Fibroblast of skin of back (primary cell): ENCODE measurements at places on chromosomes 6 and 20.

DNA sequence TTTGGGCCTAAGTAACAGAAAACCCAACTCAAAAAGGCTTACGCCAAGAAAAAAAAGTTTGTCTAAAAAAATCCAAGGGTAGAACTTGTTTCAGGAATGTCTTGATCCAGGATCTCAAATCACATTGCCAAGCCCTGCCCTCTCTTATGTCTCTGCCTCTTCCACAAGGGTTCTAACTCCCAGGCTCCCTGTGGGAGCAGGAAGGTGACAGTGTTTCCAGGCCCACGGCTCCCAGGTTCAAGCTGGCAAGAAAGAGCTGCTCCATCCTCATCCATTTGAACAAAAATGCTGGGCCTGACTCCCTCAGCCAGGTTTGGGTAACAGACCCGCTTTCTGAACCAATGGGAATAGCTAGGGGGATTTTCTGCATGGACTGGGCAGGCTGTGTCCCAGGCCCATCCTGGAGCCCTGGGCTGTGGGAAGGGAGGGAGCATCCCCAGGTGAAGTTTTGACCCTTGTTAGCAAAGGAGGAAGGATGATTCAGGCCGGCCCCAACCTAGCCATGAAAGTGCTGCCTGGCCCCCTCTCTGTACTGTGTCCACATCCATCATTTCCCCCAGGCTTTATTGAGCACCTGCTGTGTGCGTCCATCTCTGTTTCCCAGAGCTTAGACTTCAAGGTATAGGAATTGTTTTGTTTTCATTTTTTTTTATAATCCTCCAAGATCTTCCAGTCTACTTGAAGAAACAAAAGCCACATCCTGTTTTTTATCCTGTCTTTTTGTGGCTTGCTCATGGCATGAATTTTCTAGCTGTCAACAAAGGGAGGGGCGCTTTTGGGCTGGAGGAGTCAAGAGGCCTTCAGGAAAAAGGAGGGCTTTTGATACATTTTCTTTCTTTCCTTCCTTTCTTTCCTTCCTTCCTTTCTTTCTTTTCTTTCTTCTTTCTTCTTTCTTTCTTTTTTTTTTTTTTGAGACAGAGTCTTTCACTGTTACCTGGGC, 159.8 kb downstream of the TFAP2C start:
- DNase-seq, result peak; percentile 41

DNA sequence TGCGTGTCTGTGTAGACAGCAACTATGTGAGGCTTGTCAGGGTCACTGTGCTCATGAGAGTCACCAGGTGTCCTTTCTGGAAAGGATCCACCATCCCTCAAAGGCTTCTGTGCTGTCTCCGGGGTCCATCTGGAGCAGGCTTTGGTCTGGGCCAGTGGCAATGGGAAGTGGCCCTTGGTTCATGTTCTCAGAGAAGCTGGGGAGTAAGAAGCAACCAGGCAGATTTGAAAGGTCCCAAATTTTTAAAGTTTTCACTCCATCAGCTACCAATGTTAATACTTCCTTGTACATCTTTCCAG, 68.2 kb downstream of the GCNT2 start:
- no peak for DNase-seq

- no peak for DNase-seq
Measured at GRCh38 chr6:139415365-139415764, 40.9 kb upstream of the CITED2 start.

DNA sequence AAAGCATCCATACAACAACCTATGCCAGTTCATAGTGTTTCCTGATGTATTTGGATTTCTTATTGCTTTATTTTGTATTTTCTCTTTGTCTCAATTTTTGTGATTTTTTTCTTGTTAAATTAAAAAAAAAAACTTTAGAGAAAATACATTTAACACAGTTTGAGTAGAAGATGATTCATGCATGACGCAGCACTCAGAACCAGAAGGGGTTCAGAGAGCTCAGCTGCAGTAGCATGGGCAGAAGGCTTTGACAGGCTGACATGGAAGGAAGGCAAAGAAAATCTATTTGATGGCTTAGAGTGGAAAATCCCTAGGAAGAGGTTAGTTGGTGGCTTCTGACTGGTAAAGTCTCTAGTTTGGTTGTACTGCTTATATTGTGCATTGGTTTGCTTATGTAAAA, 207.2 kb upstream of the STXBP5 start:
- peak; percentile 72 for DNase-seq

DNA sequence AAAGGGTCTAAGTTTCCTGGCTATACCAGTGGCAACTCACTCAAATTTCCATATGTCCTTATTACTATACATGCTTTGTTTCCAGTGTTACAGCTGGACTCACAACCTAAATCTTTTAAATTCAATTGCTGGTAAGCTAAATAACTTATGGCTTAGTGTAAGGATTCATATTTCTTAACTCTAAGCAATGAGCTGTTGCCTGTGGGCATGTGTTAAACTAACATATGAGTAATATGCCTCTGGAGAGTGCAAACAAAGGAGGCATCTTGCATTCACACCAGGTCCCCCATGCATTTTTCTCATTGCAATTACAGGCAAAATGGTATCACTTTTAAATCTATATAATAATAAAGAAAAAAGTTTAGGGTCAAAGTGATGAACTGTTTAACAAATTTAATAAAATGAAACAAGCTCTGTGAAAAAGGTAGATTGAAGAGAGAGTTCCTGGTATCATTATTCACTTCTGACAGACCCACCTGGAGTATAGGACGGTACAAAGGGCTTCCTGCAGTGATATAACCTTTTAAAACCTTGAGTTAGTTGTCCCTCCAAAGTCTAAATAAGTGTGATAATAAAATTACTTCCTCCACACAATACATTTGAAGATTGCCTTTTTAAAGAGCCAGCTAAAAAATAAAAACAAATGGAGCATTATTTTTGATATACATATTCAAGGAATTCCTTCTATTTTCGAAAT, 57.6 kb upstream of the HMGCLL1 start:
- peak; percentile 81 for DNase-seq

DNA sequence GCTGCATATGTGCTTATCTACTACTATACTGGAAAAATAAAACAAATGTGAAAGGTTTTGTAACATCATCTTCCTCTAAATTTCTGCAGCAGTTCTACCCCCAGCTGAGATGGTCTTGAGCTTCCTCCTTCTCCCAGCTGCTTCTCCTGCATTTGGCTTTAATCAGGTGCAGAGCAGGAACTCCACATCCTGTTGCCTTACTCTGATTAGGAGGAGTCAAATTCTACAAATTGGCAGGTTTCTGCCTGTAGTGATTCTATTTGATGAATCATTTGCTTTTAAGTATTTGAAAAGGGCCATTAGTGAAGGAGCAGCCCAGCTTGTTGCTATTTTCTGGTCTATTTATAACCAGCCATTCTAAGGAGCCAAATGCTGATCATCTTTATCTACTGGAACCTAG, 224.5 kb downstream of the GMDS start:
- peak; percentile 21 for DNase-seq

GRCh38 chr6:110703010-110703905, 112.0 kb downstream of the CDK19 start:
- no peak for DNase-seq

GRCh38 chr6:96899019-96899418, 1.3 kb upstream of the NDUFAF4 start:
- peak; percentile 56 for DNase-seq

- peak; percentile 8 for DNase-seq
Measured at GRCh38 chr20:46128310-46129151, 10.4 kb downstream of the CD40 start.

GRCh38 chr20:58417438-58417837, 28.4 kb downstream of the VAPB start:
- DNase-seq, result no peak

- no peak for DNase-seq
Measured at GRCh38 chr20:60330461-60330860, 372.2 kb downstream of the CDH26 start.

DNA sequence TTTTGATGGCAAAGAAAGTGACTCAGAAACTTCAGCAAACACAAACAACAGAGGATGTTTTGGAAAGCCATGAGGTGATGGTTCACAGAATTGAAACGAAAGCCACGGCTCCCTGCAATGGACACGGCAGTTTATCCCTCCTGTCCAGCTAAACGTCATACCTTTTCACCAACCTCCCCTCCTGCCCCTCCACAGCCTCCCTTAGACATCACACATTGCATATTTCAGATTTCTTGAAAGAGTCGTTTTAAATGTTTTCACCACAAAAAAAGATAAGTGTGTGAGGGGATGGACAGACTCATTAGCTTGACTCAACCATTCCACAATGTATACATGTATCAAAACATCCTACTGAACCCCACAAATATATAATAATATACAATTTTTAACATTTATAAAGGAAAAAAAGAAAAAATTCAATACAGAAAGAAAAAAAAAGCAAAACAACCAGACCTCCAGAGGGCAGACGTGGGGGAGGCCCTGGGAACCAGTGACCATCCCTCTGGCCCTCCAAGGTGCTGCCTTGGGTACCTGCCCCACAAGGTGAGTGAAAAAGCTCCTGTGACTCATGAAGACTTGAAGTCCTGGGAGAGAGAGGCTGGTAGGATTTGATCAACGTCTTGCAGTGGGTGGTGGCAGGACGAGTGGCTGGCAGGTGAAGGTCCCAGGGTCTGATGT, 117.2 kb upstream of the THBS2 start:
- no peak for DNase-seq

- no peak for DNase-seq
Measured at GRCh38 chr6:153816366-153816765, 222.7 kb upstream of the OPRM1 start.

DNA sequence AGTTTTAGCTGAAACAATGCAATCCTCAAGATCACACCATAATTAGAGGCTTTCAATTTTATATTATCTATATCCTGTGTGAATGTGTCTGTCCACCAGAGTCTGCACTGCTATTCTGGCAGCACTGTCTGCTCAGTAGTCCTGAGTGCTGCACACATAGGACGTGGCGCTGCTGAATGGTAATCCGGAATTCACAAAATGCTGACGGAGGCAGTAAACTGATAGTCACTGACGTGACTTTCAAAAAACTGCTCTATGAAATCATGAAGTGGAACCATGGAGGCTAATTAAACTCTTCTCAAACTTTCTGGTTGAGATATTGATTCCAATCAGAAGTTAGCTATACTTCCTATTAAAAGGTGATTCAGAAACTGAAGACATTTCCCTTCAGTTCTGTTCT, 190.8 kb upstream of the NOX3 start:
- DNase-seq, result no peak

DNA sequence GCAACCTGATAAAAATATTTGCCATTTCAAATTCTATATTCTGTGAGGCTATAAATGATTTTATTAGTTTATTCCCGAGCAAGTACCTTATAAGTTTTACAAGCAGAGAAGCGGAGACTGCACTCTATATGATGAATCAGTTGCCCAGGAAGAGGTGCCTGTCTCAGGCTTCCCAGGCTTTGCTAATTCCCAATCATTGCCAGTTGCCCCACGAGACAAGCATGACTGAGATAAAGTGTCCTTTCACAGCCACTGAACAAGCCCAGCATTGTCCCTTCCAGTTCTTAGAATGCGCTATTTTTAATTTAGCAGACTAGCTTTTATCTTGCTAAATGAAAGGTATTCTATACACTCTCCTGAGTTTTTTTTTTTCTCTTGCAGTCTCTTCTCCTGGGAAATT, 260.7 kb downstream of the ALDH8A1 start:
- no peak for DNase-seq

GRCh38 chr6:118514689-118515088, 33.4 kb upstream of the PLN start:
- no peak for DNase-seq

DNA sequence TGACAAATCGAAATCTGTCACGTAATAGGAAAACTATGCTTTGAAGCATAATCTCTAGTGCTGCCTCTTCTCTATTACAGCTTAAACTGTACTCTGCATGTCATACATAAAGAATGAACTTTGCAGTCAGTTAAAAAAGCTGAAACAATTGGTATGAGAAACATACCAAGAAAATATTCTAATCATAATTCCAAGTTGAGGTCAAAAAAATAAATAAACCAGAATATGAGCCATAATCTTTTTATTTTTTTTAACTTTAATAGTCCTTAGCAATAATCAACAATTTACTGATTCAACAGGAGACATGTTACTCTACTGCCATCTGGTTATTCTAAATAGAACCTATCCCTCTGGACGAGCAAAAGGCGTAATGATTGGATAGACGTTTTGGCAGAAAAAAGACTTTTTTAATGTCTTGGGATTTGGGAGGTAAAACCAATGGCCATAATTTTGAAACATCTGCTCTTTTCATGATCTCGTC, 224.4 kb upstream of the FLRT3 start:
- peak; percentile 82 for DNase-seq

GRCh38 chr20:54168961-54169862, 4.6 kb downstream of the CYP24A1 start:
- DNase-seq, result no peak
